ENCODE measurements at places on chromosomes 3 and 15.
A peak's percentile ranks its signal among the peaks of the same experiment; 100 is the strongest.

DNA sequence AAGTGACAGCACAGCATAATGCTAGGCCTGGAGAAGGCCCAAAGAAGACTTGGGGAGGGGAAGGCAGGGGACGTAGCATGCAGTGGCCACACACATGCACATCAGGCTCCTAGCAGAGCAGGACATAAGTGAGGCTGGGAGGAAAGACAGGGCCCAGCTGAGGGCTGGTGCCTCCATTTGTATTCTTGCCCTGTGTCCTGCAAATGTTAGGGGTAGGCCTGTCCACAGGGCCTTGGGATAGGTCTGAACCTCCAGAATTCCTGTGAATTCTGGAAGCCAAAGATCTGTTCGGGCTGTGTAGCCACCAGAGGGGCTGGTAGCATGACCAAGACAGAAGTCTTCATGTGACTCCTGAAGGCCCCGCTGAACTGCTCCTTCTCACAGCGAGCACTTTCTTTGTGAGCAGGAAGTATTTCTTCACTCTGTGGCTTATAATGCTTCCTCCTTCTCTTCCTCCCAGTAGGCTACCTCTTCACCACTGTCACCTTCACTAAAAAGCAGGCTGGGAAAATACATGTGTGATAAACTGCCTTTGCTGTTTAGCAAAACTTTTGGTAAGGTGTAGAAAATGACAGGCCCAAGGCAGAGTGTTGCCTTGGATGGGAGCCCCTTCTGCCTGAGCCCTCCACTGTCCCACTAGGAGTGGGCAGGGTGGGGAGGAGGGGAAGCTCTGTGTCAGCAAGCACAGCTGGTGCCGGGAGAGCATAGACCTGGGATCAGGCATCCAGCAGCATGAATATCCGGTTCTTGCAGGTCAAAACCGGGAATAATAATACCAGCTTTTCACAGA, 8.4 kb downstream of the CERS3 start:
- no peak for DNase-seq

GRCh38 chr3:51696954-51697353, 9.9 kb upstream of the GRM2 start:
- no peak for DNase-seq

DNA sequence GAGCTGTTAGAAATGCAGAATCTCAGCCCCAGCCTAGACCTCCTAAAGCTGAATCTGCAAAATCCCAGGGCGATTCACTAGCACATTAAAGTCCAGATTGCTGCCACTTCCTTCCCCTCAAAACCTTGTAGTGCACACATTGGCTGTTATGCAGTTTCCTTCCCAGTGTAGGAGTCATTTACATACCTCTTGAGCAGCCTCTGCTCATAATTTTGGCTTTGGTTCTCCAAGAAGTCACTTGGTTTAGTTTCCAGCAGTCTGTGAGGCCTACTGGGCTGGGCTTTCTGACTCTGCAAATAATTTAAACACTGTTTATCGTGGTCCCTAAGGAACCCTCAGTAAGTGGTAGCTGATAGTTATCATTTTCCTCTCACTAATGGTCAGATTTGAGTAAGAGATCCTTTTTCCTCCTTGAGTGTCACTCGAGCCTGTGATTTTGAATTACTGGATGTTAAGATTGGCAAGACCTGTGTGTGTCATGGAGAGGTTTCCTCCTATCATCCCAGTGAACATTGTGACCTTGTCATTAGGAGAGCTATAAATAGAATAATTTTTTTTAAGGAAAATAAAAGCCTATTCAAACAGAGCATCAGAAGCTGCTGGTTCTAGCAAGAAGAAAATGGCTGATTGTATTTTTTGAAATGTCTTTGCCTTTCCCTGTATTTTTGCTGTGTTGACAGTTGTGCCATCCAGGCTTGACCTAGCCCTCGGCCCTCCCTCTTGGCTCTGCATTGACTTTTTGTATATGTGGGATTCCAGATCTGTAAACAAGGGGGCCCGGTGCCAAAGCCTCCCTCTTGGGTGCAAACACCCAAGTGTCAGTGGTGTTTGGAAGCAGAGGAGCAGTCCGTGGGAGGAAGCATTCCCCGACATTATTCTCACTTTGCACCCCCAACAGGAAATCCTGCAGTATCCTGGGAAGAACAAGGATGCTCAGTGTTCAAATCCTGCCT, 134.8 kb upstream of the ANKRD28 start:
- DNase-seq = no peak

- no peak for DNase-seq
Observed at GRCh38 chr3:141557961-141558706, 71.3 kb downstream of the RASA2 start.

DNA sequence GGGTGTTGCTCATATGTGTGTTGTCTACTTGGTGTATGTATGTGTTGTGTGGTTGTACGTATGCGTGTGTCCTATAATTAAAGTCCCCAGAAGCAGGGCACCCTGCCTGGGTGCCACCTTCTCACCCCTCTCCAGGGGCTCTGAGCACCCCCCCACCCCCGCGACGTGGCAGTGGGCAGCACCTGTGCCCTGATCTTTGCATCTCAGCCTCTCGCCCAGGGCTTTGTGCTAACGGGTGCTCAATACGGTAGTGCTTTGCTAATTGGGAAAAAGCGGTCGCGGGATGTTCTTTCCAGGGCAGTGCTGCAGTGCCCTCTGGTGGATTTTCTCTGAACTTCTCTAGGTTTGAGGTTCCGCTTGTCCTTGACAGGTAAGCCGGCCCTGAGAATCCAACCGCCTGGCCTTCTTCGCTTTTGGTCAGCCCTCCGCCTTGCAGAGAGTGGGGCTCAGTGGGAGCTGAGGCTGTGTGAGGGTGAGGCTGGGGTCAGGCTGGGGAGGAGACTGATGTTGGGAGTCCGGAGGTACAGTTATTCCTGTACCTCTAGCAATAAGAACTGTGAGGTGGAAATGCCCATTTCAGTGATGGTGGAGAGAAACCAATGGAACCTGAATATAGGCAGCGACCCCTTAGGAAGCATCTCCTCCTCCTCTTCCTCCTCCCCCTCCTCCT, 17.6 kb upstream of the EPHB3 start:
- peak; percentile 92 for DNase-seq
